ENCODE measurements at places on chromosomes 1 and 21.

- DNase-seq = no peak
Observed at GRCh38 chr1:58722414-58722813, 22.6 kb upstream of the MYSM1 start.

GRCh38 chr1:181849071-181849470, 212.4 kb downstream of the ZNF648 start:
- no peak for DNase-seq

DNA sequence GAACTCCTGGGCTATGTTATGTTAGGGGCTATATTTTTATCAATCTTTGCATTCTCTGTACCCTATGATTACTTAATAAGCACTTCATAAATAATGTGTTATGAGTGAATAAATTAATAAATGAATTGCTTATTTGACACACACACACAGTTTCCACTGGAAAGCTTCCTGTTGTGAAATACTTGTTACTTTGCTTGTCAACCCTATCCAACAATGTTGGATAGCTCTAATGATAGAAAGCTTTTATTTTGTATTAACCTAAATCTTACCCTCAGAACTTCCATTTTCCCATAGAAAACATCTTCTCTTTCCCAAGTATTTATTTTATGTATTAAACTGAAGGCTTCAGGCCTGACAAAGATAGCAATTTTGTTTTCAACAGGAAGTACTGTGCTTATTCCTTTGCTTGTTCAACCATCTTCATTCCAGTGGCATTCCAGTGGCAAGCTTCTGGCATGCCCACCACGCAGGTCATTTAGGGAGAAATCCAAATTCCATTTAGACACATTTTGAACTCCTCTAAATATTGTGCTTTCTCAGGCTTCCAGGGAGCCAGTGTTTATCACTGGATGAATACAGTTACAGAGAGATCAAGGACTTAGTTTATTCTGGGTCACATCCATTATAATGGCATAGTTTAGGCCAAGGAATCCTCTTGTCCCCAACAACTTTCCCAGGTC, 134.4 kb downstream of the TGFB2 start:
- no peak for DNase-seq

DNA sequence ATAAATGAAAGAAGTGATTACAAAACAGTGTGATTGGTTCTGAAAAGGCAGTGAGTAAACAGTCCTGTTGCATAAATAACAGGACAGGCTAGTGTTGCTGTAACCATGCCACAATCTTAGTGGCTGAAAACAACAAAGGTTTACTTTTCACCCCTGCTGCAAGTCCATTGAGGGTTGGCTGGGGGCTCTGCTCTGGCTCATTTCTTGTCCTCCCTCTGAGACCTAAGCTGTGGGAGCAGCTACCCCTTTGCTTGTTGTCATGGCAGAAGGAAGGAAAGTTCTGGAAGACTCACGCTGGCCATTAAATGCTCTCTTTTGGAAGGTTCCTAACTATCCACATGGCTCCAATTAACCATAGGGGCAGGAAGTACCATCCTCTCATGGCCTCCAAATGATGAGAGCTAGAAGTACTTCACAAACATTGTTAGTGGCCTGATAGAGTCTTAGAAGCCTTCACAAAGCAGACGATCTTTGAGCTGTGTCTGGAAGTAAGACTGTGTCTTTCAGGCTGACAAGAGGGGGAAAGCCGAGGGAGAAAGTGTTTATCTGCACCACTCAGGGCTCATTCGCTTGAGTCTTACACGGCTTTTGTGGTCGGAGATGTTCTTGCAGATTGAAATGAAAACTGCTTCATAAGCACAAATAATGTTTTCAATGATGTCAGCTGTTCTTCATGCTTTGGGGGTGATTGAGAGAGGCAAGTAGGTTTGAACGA, 11.9 kb downstream of the RCSD1 start:
- no peak for DNase-seq

DNA sequence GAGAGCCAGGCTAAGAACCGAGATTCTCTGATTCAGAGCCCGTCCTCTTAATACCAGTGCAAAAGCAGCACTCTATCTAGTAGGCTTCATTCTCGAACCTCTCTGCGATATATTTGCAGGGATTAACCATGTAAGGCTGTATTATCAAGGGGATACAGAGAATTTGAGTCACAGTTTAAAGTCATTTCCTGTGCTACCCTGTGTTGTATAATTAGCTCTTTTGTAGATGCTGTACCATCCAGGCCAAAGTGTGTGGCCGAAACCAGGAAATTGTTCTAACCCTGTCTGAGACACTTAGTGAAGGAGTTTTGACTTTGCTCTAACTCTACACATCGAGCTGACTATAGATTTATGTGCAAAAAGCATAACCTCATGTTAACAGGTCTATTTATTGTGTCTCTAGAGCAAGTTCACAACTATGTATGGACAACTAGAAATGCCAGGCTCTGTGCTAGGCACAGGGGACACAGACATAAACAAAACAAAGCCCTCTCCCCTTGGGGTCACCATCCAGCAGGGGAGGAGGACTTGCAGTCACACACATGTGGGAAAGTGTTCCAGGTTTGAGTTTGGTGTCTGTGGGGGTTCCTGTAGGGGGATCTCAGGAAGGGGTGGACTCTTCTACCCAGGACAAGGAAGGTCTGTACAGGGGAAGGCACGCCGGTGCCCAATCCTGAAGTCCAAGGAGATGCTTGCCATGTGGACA, 182.2 kb downstream of the DHRS3 start:
- no peak for DNase-seq

GRCh38 chr1:223835754-223836153, 10.0 kb downstream of the TP53BP2 start:
- DNase-seq = no peak

- no peak for DNase-seq
Observed at GRCh38 chr21:45056296-45056904, 18.0 kb upstream of the ADARB1 start.

DNA sequence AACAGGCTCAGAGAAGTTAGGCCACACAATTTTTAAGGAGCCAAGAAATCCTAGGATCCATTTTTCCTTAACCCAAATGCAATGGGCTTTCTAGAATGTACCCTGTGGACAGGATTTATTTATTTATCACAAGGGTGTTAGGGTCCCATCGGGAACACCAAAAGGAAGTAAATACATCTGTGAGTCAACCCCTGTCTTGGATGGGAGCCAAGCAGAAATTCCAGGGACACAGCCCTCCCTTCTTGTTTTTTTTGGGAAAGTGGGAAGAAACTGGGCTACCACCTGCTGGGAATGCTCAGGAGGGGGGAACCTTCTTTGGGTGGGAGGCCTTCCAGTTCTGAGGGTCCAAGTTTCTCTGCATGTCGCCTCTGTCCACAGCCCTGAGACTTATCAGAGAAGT, 1.3 kb downstream of the CRNN start:
- no peak for DNase-seq

DNA sequence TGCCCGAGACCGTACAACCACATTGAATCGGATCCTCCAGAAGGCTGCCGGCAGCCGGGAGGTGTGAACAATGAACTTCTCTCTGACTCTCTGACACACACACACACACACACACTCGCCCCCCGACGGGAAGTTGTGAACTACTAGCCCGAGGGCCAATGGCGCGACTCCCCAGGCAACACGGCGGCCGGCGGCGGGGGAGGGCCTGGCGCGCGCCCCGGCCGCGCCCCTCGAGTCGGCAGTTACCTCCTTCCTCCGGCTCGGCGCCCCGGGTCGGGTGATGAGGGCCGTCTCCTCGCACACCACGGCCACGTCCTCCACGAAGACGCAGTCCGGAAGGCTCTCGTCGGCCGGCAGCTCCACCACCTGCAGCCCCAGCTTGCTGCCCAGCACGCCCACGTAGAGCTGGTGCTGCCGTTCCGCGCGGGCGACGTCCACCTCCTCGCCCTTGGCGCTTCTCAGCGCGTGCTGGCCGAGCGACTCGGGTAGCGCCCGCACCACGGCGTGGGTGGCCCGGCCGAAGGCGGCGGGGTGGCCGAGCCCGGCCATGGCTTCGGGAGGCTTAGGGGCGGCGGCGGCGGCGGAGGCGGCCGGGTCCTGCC, 361 bp downstream of the DDAH1 start:
- DNase-seq = no peak

GRCh38 chr1:42788021-42788420, 3.2 kb downstream of the TMEM269 start:
- DNase-seq = no peak

DNA sequence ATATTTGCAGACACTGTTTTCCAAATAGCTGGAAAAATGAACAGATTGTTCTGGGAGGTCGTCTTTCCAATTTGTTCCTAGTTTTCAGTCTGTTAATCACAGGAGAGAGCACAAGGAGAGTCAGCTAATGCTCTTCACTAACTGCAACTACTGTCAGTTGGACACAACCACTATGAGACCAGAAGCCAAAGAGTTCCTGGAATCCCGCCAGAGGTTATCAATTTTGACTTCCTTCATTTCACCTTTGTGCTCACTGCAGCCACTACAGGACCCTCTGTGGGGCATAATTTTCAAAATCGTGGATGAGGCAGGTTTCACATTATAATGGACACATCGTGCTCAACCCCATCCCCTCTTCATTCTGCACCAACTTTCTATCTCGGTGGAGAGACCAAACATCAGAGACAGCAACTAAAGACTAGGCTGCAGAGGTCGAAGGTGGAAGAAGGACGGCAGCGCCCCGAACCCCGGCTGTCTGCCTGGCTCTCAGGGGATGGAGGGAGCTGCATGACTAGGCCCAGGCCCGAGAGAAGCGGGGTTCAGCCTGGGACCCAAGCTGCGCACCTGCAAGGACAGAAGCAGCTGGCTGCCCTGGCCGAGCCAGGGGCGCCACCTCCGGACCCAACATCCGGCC, 602 bp downstream of the KIAA0319L start:
- no peak for DNase-seq

GRCh38 chr1:115507901-115508300, 133.9 kb upstream of the VANGL1 start:
- no peak for DNase-seq
